ENCODE measurements at places on chromosomes 13 and 19.

DNA sequence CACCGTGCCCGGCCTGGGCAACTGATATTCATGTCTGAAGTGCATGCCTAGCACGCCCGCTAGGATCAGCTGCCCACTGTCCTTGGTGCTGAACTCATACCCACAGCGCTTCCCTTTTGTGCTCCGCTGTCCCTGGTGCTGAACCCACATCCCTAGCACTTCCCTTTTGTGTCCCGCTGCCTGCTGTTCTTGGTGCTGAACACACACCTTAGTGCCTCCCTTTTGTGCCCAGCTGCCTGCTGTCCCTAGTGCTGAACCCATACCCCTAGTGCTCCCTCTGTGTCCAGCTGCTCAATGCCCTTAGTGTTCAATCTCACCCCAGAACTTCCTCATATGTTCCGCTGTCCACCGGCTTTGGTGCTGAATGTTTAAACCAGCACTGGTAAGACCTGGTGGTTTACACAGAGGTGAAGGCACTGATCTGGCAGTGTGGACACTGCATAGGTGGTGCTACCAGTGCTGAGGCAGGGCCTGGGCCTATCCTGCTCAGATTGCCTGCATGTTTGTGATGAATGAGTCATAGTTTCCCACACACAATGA lies 26.3 kb upstream of the SIGLEC11 start:
- peak; percentile 99 for DNase-seq

GRCh38 chr19:6687114-6687513 lies 17.2 kb upstream of the TNFSF14 start:
- DNase-seq = no peak

DNA sequence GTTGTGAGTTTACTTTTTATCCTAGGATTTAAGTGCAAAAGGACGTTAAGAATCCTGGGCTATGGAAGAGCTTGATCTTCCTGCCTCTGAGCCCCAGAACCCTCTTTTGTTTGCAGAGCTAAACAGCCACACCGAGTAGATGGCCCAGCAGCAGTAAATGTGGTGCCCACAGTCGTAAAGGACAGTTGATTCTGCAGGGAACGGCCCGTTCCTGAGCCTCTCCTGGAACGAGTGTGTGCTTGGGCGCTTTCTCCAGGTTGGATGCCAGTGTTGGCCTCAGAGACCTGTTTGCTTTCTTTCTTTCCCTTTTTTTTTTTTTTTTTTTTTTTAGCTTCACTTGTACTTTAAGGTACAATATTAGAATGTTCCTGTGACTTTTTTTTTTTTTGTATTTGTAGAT lies 41.7 kb downstream of the SPATA13 start:
- no peak for DNase-seq

DNA sequence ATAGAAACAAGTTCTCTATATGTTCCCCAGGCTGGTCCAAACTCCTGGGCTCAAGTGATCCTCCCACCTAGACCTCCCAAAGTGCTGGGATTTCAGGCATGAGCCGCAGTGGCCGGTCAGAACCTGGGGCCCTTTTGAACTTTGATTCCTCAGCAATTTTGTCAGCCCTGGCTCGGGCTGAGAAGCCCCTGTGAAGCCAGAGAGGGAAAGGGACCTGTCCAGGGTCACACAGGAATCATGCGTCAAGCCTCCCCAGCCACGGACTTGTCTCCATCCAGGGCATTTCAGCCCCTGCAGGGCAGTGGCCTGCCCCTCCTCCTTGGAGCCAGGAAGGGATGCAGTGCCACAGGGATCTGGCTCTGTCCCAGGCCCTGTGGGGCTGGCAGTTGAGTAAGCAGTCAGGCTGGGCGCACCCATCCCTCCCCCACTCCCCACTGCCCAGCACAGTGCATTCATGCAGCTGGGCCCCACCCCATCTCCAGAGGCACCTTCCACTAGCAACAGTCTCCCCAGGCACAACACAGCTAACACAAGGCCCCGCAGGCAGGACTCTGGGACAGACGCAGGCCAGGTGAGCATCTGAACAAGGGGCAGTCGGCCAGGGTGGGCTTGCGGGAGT lies at the start of gene CAPS:
Gene CAPS (plus strand): TSS at position 516 of the 619 bp plus-strand sequence. CDS start 153 bp downstream, outside the sequence.
- no peak for DNase-seq

DNA sequence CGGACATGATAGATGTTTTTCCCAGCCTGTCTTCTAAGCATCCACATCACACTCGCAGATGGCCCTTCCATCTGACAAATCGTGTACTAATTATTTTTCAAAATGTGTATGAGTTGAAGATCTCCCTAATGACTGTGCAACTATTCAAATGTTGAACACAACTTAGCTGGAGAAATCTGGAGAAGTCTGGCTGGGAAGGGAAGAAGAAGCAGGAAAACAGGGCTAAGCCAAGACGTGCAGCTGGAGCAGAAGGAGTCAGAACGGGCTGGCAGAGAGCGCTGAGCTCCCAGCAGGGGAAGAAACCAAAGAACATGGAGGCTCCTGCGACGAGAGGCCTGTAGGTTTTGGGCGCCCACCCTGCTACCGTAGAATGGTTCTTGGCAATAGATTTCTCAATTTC lies 13.2 kb upstream of the LATS2 start:
- DNase-seq = no peak

- DNase-seq = no peak
These were observed 530.0 kb downstream of the RFC3 start for GRCh38 chr13:34347784-34348573.
